ENCODE measurements at places on chromosomes 5 and 9.

DNA sequence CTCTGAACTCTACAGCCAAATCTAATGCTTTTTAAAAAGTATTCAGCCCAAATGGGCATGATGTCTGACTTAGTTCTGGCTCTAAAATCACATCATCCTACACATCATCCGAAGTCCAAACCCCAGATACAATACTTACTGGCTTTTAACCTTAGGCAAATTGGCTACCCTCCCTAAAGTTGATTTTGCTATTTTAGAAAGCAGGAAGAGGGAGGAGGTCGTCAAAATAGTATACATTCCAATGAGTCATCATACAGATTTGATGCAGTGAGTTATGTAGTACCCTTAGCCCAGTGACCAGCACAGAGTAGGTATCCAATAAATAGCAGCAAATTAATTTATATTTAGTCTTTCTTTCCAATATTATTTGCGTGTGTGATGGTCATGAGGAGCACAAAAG is 582.0 kb upstream of the TUSC1 start:
- DNase-seq = peak; percentile 31

DNA sequence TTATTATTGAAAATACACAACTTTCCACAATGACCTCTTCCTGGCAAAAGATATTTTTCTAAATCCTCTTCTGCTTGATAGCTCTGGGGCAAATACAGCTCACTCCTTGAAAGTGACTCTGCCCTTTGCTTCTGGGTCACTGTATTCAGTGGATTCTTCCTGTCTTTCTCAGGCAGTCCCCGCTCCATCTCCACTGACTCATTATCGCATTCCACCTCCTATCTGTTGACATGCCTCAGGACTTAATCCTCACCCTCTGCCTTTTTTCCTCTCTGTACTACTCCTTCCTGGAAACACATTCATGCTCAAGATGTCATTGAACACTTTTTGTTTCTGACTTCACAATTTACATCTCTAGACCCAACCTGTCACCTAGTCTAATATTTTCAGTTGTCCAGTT is 8.4 kb upstream of the RGS7BP start:
- DNase-seq = no peak

- no peak for DNase-seq
Observed at GRCh38 chr5:163094492-163095180, 342.8 kb upstream of the CCNG1 start.

GRCh38 chr5:125499636-125500332 is 753.3 kb upstream of the ZNF608 start:
- no peak for DNase-seq

- no peak for DNase-seq
Observed at GRCh38 chr5:61000887-61001286, 55.9 kb downstream of the NDUFAF2 start.

GRCh38 chr9:96649620-96650324 is 5.3 kb downstream of the PRXL2C start:
- no peak for DNase-seq

DNA sequence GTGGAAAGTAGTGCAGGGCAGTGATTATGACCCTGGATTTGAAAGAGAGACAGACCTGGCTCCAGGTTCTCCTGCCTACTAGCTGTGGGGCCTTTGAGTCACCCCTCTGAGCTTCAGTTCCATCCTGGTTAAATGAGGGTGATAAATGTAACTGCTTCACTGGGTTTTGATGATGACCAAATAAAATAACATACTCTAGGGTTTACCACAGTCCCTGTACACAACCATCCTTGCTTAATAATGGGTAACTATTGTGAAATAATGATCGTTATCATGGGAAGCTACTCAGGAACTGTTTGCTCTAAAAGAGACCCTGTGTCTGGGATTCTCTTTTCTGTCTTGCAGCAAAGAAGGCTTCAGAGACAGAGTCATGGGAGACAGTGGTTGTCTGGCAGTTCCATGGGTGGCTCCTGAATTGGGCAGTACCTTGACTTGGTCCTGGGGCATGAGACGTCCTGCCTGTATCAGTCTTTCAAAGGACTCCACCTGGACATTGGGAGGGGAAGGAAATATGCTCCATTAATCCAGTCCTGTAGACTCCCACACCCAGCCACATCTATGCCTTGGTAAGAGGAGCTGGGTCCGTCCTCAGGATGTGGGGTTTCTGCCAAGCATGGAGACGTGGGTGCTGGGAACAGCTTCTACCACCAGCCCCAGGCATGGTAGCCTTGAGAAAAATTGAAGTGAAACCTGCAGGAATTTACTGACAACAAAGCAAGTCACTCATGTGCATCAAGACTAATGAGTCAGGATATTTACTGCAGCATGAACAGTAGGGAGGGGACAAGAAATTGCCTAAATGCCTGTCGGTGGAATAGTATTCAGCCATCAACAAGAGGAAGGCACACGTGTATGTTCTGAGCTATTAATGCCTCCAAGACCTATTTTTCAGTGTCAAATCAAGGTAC is 23.4 kb downstream of the AKNA start:
- no peak for DNase-seq

DNA sequence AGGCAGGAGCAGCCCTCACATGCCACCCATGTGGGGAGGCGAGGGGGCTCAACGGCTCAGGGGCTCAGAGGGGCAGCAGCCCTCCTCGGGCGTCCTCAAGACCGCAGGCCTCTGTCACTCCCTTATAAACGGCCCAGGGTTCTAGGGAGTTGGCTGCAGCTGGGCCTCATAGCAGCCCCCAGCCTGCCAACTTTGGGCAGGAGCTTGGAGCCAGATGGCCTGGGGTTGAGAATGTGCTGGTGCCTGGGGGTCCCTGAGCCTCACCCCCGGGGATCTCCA is 51.0 kb upstream of the RNU6ATAC start:
- DNase-seq = no peak

- DNase-seq = no peak
Observed at GRCh38 chr9:14869671-14870070, 40.6 kb downstream of the FREM1 start.

GRCh38 chr9:117355542-117355941 is 59.3 kb downstream of the ASTN2 start:
- no peak for DNase-seq

GRCh38 chr5:164472165-164472564 is 966.7 kb downstream of the MAT2B start:
- no peak for DNase-seq

DNA sequence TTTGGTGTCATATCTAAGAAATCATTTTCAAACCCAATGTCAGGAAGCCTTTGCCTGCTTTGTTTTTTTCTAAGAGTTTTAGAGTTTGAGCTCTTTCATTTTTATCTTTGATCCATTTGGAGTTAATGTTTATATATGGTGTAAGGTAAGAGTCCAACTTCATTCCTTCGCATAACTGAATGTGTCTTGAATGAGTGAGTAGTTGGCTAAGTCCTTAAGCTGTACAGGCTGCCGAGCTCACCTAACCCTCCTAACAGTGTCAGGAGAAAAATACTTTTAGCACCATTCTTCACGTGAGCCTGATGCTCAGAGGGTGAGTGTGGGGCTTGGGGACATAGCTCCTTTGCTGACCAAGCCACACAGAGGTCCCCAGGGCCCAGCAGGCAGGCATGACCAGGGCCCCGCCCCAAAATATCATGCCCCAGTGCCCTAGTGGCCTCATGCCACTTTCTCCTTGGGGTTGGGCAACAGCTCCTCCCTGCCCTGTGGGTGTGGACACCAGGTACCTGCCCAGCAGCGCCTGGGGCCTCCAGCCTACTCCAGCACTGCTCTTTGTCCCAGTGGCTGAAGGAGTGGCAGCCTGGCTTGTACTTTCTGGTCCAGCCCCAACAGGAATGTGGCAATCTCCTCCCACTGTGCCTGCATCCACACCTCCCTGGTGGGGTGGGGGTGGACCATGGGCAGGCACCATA is 17.2 kb downstream of the PPARGC1B start:
- no peak for DNase-seq

- no peak for DNase-seq
Observed at GRCh38 chr9:104227108-104227507, 133.0 kb downstream of the SMC2 start.

DNA sequence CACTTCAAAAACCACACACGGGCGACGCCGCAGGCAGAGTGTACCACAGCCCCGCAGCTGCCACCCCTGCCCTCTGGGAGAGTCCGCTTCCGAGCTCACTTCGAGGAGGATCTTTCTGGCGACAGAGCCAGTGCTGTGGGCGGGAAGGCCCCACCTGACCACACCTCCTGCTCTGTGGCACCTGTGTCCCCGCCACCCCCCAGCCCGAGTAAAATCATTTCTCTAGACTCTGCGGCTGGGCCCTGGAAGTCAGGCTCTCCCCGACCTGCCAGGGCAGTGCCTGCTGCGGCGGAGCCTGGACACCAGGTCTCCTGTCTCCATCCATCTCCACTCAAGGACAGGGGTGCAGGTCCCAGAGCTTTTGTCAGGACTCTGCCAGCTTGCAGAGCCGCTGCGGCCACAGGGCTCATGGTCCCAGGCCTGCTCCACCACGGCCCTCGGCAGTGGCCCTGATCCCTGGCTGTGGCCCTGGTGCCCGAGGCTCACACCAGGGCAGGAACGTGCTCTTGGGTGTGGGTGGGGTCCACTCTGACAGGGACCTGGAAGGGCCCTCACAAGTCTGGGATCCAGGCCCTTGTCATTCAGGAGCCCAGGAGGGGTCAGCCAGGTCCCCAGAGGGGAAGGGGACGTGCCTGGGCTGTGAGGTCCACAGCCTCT is 20.9 kb upstream of the CAMSAP1 start:
- no peak for DNase-seq

- no peak for DNase-seq
Observed at GRCh38 chr5:110634475-110634874, 92.0 kb downstream of the TMEM232 start.

GRCh38 chr9:93120846-93121315 is 13.2 kb downstream of the NINJ1 start:
- DNase-seq = no peak

Measured in dermis blood vessel endothelial cell (primary cell).